ENCODE measurements at places on chromosomes 2 and 18.
A peak's percentile ranks its signal among the peaks of the same experiment; 100 is the strongest.

GRCh38 chr2:133489641-133490410 is 78.4 kb downstream of the NCKAP5 start:
- DNase-seq: peak; percentile 12

DNA sequence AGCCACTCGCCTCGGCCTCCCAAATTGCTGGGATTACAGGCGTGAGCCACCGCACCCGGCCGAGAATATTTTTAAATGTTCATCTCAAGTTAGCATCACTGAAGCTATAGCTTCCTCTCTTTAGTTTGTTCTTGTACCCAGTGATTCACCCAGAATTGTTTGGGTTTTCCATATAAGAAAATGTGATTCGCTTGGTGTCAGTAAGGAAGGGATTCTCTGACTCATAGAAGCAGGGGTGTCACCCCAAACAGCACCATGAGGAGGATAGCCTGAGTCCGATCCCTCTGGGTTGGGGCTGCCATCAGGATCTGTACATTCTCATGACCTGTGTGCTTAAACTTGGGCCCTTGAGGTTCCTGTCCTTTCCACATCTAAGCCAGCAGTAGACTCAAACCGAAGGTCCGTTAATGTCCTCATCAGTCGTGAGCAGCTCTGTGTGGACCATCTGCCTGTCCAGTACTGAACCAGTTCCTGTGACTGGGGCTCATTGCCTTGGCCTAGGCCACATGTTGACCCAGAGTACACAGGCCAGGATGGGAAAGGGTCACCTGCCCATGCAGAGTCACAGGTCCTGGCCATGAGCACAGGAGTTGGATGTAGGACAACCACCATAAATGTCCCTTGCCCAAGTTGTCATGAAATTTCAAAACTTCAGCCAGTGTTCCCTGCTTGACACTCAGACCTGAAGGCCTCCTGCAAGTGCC is 311.9 kb downstream of the GBX2 start:
- DNase-seq: peak; percentile 31

- no peak for DNase-seq
Measured at GRCh38 chr18:63460414-63460813, 16.3 kb upstream of the SERPINB5 start.

GRCh38 chr2:53091183-53091582 is 676.4 kb upstream of the CHAC2 start:
- no peak for DNase-seq

GRCh38 chr18:28588884-28589549 is 412.1 kb upstream of the CDH2 start:
- peak; percentile 7 for DNase-seq

DNA sequence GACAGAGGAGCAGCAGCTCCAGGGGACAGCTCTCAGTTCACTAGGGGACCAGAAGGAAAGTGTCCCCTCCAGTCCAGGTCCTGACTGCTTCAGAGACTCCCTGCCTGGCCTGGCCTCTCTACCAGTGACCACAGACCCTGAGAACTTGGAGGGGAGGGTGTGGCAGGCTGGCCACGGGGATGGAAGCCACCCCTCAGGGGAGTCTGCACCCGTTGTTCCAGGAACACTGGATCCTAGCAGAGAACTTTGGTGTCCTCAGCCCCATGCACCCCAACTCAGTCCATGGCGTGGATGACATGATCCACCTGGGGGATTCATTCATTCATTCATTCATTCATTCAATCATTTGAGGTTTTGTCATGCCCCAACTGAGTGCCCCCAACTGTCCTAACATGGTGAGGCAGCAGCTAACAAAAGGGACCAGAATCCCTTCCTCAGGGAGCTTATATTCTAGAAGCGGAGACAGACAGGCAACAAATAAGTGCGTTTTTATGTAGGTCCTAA is 31.9 kb downstream of the MYO7B start:
- DNase-seq: no peak

GRCh38 chr18:69326094-69326493 is 74.6 kb upstream of the DOK6 start:
- DNase-seq: no peak

DNA sequence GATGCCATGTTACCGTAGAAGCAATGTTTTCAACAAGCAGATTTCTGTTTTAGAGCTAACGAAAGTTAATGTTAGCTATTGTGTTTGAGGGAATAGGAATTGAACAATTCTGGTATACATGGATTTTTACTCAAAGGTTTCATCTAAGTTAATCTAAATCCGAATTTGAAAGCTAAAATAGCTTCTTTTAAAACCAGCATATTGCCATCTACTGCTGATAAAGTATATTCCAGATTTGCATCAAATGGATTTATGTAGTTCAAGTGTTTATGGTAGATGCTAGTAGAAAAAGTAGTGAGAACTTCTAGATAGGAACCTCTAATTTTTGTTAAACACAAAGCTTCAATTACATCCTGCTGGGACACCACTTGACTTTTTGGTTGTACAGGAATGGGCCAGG is 1569.5 kb upstream of the NXPH2 start:
- DNase-seq: no peak

GRCh38 chr2:238728330-238729260 is 119.3 kb upstream of the TWIST2 start:
- peak; percentile 99 for DNase-seq

GRCh38 chr18:27010784-27011183 is 145.3 kb upstream of the AQP4 start:
- DNase-seq: no peak

DNA sequence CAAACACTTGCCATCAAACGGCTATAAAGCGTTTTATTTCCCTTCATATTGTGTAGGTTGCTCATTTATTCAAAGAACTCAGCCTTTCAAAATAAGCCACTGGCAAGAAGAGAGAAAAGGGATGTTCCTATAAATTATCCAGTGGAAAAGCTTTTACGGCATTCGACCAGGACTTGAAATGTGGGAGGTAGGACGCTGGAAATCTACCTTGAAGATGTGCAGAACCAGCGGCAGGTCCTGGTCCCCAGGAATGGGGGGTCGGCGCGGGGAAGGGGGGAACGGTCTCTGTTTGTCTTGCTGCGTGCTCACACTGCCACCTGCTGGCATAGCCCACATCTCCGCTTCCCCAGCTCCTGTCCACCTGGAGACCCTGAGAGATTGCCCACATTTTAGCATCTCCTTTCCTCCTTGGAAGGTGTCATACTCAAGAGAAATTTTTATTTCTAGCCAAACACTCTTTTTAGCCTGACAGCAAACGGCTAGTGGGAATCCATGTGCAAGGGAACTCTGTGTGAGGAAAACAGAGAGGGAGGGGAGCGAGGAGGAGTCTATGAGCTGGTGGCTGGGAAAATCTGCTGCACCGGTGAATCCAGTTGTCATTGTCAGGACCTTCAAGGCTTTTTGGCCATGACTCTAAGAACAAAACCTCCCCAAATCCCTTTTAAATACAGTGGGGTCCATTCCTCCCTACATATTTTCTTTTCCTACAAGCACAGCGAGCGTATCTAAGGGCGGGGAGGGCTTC is 349.0 kb upstream of the PKDCC start:
- DNase-seq: peak; percentile 12

GRCh38 chr2:158953926-158954763 is 14.3 kb upstream of the TANC1 start:
- peak; percentile 95 for DNase-seq

DNA sequence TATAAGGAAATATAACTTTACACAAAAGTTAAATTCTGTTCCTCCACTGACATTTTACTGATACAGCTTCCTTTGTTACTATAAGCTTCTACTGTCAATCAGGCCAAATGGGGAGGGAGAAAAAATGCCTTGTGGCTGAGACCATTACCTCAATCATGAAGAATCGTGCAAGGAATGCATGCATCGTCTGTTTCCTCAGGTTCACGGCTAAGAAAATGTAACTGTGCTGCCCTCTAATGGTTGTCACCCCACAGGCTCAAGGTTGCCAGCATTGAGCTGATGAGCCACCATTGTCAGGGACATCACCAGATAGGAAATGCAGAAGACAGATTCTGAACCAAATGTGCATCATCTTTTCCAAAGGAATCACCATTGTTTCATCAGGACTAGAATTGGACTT is 426.9 kb downstream of the CDH2 start:
- DNase-seq: peak; percentile 23

DNA sequence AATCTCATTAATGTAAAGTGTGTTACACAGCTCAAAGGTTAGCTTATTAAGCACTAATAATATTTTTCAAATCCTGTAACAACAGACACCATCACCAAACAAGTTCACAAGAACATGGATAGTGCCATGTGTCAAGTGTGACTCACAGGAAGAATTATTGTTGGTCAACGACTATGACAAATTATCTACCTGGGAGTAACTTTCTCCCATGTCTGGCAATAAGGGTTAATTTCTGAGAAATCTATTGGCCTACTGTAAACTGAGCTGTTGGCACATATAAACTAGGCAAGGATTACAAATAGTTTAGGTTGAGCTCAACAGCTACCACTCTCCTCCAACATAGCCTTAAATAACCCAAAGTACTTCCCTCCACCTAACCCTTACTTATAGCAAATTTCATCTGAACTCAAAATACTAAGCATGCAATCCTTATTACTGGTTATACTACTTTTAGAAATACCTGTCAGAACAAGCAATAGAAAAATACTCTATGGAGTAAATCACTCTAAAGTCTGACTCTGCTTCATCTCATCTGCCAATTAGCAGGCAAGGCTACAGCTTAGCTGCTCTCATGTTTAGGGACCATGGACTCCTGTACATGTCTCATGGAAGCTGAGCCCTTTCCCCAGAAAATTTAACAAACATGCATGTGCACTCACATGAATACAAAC is 223.0 kb downstream of the NBAS start:
- DNase-seq: peak; percentile 17

DNA sequence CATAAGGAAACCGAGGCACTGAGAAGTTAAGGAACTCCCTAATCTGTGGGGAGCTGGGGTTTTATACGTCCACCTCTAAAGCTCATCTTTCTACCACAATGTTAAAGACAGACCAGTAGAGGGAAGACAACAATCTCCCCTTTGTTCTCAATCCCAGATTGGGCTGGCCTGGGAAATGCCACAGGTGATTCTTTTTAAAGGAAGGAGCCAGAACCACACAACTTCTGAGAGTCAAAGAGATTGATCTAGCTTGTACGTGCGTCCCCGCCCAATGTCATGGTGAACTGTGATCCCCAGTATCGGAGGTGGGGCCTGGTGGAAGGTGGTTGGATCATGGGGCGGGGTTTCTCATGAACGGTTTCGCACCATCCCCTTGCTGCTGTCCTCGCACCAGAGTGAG is 81.8 kb upstream of the LCLAT1 start:
- no peak for DNase-seq
